ENCODE measurements at places on chromosomes 12 and 14. TPM values are rescaled to one million over a fixed set of nuclear protein-coding genes. Genes with fewer than 3 reads are reported as not detected.

ZCRB1 gene
- 22.4 TPM for total RNA-seq

SLC22A17 gene
- total RNA-seq: 0.22 TPM

LPAR5 gene
- total RNA-seq: not detected

DNA sequence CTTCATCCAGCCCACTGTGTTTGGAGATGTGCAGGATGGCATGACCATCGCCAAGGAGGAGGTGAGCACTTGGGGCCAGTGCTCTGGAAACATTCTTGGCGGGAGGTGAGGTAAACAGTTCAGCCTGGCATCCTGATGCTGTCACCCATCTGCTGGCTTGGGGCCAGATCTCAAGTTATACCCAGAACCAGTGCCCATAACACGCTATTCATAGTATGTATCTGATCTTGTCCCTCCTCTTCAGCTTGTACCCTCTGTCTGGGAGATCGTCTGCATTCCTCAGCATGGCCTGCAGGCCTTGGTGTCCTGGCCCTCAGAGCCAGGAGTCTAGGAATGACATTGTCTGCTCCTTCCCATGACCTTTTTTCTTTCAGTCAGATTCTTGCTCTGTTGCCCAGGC lies 31.4 kb downstream of the ALDH2 start:
- DNase-seq: no peak
